NCI-H1436 treated with DMSO at 0.1 percent for 48 hours (cell line): ENCODE measurements at places on chromosomes 12 and 14.

- DNase-seq: no peak
These were observed 78.0 kb upstream of the TMTC2 start for GRCh38 chr12:82608706-82609105.

DNA sequence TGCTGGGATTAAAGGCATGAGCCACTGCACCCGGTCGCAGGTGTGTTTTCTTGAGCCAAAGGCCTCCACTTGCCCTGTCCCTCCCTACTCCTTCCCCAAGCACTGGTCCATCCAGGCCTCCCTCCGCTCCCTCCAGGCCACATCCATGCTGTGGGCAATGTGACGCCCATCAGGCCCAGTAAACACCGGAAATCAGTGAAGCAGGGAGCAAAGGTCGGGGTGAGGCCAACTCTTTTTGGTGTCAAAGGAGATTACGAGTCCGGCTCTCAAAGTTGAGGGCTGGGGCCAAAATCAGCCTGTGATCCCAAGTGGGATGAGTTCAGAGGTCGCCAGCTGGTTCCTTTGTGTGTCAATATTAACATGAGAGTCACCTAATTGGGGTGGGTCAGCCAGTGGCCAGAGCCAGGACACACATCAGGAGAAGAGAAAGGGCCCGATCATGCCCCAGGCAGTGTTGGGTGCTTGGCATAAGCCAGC, 195.7 kb downstream of the RBM19 start:
- DNase-seq: no peak

DNA sequence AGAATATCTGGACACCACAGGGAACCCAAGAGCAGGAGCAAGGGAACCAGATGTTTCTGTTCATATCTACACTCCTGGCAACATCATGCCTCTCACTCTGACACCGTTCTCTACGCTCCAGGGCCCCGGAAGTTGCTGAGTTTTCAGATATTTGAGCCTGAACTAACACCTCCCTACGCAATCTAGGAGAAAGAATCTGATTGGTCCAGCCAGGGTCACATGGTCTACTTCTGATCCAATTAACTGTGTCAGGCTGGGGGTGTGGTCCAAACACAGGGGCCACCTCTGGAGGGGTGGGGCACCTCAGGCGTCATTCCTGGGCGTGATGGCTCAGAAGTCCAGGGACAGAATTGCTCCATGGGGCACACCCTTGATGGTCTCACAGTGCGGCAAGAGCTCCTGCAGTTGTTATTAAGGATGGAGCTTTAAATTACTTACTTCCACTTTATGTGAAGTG, 165.5 kb downstream of the PTPN11 start:
- DNase-seq: no peak

- DNase-seq: no peak
These were observed 4.1 kb downstream of the CLEC2D start for GRCh38 chr12:9673404-9674225.

DNA sequence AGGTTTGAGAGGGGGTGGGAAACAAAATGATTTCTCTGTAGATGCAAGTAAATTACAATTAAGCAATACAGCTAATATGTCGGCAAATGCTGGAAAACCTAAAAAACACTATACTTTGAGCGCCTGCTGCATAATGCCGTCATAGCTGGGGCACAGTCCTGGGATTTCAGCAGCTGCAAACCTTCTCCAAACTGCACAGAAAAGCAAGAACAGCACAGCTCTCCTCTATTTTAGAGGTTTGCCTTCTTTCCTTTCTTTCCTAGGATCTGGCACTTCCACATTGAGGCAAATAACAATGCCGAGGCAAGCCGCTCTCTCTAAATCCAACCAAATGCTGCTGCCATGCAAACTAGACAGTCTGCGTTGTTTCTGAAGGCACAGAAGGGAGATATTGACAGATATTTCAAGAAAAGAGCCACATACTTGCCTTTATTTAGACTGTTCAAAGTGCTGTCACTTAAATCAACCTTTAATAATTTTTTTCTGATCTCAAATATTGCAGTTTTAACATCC, 287.1 kb upstream of the G2E3 start:
- no peak for DNase-seq

GRCh38 chr12:89492883-89493282, 31.7 kb downstream of the GALNT4 start:
- DNase-seq: no peak

- DNase-seq: no peak
These were observed 44.3 kb downstream of the PELI2 start for GRCh38 chr14:56162476-56162875.

DNA sequence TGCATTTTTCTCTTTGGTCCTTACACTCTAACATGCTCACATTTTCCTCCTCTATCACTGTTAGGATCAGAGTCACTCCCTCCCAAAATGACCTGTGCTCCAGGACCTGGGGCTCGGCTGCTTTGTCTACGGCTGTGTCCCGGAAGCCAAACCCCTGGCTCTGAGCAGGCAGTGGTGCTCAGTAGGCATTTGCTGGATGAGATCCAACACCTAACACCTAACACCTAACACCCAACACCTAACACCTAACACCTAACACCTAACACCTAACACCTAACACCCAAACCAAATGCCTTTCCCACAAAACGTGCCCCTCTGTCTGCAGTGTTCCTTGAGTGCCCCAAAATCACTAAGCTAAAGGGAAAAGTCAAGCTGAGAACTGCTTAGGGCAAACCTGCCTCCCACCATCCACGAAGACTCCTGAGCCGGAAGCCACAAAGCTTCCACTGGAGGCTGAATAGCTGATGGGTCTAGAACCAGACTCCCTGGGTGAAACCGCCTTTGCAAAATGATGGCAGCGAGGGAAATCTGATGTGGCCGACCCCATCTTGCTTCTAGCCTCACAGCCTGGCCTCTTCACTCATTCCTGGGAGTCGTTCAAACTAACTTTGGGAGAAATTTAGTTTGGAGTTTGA, 29.2 kb downstream of the HSP90AA1 start:
- no peak for DNase-seq

- no peak for DNase-seq
These were observed 1524.7 kb upstream of the TMEM132C start for GRCh38 chr12:126742241-126742641.

- no peak for DNase-seq
These were observed 207.9 kb downstream of the SYNE2 start for GRCh38 chr14:64060648-64061096.

DNA sequence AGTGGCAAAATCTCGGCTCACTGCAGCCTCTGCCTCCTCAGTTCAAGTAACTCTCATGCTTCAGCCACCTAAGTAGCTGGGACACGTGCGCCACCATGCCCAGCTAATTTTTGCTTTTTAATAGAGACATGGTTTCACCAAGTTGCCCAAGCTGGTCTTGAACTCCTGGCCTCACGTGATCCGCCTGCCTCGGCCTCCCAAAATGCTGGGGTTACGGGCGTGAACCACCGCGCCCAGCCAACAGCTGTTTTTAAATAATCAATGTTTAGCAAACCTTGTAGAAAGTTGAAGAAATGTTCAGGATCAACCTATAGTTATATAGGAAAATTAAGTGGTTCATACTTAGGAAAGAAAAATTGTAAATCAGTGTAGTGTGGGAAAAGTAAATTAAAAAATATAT, 6.0 kb upstream of the HSP90AA1 start:
- no peak for DNase-seq

GRCh38 chr12:66803930-66804329, 125.1 kb upstream of the GRIP1 start:
- no peak for DNase-seq

- no peak for DNase-seq
These were observed 18.6 kb upstream of the KLRB1 start for GRCh38 chr12:9626291-9626690.

DNA sequence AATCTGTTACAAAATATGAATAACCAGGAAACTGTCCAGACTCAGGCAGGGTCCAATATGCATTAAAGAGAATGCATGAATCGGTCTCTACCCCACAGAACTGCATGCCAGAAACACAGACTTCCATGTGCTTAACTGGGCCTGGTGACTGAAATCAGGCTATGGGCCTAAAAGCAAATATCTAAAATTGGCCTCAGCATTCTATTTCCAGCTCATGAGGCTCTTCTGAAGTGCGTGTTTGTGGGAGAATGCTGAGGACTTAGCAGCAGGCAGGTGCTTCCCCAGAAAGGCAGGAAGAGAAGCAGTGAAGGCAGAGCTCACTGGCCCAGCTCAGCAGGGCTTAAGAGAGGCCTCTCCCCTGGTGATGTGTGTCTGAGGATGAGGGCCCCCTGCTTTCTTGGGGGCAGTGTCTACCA, 48.5 kb downstream of the ADGRD1 start:
- no peak for DNase-seq

DNA sequence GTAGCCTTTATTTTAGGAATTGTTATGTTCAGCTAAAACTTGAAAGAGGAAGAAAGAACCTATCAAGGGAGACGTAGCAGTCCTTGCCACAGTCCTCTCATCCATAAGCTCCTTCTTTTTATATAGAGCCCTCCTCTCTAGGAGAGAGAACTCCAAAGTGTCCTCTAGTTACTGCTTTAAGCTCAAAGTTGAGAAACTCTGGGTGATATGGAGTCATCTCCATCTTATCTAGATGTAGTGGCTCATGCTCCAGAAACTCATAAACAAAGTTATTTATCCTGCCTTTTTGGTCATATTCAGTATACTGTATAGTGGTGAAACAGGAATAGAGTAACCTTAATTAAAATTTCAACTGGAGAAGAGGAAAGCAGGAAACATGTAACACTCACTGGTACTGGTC, 90.4 kb upstream of the ATF7IP start:
- DNase-seq: no peak

DNA sequence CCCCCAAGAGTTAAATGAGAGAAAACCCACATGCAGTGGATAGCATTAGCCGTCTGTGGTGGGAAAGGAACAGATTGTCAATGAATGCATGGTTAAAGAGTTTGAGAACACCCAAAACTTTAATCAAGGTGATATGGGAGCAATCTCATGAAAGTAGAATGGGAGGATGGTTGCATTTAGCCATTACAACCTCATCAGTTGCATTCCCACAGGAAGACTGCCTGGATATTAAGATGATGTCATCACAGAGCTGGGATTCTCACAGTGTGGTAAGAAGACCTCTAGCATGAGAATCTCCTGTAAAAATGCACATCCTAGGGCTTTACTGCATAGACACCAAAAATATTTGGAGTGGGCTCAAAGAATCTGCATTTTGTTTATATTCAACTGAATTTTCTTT, 284.9 kb downstream of the RGS6 start:
- no peak for DNase-seq

DNA sequence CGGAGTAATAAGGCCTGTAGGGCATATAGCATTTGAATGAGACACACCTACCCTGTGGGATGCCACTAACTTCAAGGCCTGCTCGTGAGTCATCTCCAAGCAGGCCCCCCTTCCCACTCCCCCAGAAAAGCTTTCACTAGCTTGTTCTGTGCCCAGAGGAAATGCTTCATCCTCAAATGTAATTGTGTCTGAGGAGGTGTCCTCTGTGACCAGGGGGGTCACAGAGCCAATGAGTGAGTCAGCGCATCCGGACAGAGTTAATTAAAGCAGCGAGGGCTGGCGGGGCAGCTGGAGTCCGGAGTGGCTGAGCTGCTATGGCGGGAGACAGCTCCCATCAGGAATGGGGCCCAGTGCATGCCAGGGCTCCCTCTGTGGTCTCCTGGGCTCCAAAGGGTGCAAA, 27.0 kb upstream of the ESRRB start:
- DNase-seq: no peak

DNA sequence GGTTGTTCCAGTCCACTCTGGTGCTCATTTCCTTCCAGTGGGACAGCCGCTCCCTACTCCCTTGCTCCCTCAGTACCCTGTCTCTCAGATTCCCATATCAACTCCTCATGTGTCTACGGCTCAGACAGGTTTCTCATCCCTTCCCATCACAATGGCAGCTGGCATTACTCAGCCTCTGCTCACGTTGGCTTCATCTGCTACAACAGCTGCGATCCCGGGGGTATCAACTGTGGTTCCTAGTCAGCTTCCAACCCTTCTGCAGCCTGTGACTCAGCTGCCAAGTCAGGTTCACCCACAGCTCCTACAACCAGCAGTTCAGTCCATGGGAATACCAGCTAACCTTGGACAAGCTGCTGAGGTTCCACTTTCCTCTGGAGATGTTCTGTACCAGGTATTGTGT, 69.9 kb downstream of the RAD52 start:
- DNase-seq: no peak

DNA sequence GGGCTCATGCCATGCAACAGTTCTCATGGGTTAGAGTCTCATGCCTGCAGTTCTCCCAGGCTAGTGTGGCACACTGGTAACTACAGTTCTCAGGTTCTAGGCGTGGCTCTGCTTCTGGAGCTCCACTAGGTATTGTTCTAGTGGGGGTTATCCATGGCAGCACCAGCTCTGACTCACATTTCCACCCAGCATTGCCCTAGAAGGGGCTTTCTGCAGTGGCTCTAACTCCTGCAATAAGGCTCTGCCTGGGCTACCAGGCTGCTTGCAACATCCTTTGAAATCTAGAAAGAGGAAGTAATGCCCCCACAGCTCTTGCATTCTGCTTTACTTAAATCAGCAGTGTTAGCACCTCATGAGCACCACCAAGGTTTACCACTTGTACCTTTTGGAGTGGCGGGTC, 220.3 kb upstream of the ARID2 start:
- DNase-seq: no peak

DNA sequence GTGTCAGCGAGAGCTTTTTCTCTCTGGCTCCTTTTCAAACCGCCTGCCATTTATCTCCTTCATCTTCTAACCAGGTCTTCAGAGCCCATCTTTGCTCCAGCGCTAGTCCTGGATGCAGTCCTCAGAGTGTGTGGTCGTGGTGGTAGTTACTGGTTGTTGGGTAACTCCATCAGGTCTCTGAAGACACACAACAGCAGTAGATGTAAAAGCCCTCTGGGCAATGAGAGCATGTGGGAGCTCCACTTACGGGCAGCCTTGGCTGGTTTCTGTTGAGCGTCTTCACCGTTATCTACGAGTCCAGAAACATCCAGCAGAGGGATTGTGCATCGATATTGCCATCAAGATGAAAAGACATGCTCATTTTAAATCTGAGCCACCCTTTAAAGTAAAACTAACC, 61.2 kb downstream of the FBXL14 start:
- no peak for DNase-seq

- no peak for DNase-seq
These were observed 1.1 kb downstream of the PAN2 start for GRCh38 chr12:56332512-56333196.

DNA sequence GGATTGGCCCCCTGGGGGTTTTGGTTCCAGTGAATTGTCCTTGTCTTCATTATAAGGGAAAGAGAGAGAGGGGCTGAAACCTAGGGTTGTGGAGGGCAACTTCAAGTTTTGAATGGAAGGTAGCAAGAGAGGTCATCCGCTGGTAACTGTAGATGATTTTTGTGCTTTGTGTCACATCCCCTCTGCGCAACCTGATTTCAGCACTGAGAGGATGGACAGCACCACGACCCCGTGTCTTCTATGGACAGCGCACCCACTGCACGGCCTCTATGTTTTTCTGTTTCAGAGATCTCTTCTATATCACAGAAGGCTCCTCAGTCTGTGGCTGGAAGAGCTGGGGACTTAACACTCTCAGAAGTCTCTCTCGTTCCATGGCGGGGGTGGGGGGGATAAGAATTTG, 127.0 kb upstream of the RPH3A start:
- no peak for DNase-seq

DNA sequence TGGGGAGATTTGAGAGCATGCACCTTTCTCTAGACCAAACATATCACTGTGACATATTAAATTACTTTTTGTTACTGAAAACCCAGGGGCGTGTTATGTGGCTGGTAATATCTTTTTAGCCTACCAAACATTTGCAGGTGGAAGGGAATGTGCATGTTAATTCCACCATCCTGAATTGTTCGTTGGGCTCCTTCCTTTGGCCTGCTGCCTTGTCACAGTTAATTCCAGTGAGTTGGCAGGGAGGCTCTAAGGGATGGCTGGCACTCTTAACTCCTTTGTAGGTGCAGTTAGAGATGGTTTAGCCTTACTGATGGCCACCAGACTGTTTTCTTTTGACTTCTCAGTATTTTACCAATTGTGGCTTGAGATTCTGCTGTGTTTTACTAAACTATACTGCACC, 64.5 kb downstream of the DIP2B start:
- DNase-seq: no peak
